Activated CD8-positive, alpha-beta memory T cell treated with anti-CD3 and anti-CD28 coated beads for 4 hours (primary cell): ENCODE measurements at places on chromosomes 1 and 21.

GRCh38 chr1:64748222-64748621 lies 3.3 kb downstream of the RAVER2 start:
- no peak for DNase-seq

DNA sequence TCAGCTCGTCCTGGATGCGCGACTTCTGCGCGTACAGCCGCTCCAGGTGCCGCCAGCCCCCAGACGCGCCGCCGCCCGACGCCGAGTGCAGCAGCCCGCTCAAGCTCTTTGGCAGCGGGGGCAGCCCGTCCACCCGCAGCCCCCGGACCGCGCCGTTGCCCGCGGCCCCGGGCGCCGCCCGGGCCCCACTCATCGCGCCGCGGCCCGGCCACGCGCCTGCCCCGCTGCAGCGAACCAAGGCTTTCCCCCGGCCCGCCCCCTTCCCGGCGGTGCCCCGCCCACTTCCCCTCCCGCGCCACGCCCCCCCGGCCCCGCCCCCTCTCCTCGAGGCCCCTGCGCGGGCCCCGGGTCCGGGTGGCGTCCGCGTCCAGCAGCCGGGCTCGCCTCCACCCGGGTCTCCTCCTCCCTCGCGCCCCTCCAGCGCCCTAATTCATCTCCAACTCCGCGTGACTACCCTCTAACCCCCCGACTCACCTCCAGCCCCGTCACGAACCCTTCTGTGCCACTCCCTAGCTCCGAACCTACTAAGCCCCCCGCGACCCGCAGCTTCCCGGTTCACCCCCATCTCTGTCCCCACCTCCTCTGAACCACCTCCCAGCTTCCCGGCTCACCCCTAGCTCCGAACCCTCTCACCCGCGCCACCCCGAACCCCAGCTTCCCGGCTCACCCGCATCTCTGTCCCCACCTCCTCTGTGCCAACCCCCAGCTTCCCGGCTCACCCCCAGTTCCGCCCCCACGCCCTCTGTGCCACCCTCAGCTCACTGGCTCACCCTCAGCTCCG lies at the start of gene FAM89A:
TSS of gene FAM89A (minus strand) at position 236 of the 781 bp plus-strand sequence. CDS start at position 193, 43 bp downstream.
- DNase-seq: peak; percentile 36

GRCh38 chr1:212260557-212261355 lies 24.5 kb upstream of the PPP2R5A start:
- DNase-seq: no peak

- DNase-seq: no peak
These were observed 2.7 kb downstream of the CELF3 start for GRCh38 chr1:151713874-151714273.

GRCh38 chr1:5651964-5652821 lies 340.0 kb downstream of the NPHP4 start:
- DNase-seq: no peak

GRCh38 chr1:209367061-209367772 lies 216.3 kb upstream of the CAMK1G start:
- no peak for DNase-seq

- no peak for DNase-seq
These were observed 10.6 kb downstream of the SOX13 start for GRCh38 chr1:204083491-204083890.

- DNase-seq: peak; percentile 85
These were observed at the start of gene UBE2J2 for GRCh38 chr1:1273512-1274298. TSS of gene UBE2J2 (minus strand) at chr1:1273854. CDS start at chr1:1267992, 5,862 bp downstream.

- no peak for DNase-seq
These were observed 10.5 kb downstream of the NCMAP start for GRCh38 chr1:24566236-24566867.

DNA sequence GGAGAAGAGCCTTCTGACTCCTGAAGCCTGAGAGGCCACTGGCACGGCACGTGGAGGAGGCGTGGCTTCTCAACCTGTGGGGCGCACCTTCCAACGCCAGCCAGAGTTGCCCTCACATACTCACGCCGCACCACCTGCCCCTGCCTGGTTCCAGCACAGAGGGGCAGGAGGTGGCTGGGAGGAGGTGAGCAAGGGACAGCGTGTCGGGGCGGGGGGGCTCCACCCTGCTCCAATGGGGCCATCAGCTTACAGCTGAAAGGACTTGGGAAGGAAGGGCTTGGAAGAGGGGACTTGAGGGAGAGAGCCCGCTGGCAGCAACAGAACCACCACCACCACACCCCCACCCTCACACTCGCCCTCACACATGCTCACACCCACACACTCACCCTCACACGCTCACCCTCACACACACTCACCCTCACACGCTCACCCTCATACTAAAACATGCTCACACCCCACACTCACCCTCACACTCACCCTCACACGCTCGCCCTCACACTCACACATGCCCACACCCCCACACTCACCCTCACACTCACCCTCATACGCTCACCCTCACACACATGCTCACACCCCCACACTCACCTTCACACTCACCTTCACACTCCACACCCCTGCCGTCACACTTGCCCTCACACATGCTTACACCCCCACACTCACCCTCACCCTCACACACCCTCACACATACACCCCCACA lies 41.6 kb upstream of the EDN2 start:
- no peak for DNase-seq

DNA sequence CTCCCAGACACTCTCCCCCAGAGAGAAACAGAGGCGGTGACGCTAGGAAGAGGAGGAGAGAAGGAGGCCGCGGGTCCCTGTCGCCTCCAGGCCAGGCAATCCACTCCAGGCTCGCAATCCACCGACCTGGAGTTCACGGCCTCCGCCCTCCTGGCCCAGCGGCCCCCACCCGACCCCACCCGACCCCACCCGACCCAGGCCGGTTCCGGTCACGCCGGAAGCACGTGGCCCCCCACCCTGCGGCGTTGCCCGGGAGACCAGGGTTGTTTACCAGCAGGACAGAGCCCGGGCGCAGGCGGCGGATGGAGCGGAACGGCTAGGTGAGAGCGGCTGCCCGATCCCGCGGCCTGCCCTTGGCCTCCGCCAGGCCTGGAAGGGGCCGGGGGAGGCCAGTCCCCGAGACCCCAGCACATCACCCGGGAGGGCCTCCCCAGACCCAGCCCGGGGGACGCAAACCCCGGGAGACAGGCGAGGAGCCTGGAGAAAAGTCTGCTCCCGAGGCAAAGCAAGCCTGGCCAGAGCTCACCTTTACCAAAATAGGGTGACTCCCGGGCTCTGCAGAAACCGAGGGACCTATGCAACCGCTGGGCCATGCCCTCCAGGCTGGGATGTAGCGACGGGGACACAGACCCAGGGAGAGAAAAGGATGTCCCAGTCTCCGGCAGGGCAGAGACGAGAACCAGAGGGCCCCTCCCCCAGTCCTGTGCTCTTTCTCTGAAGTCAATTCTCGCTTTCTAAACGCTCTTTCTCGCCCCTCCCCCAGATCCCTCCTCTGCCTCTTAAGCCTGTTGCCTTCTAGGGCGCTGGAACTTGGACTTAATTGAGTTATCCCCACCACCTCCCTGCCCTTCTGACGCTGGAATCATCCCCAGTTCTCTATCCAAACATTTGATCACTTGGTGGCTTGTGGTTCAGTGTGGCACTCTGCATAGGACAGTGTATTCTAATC lies at the start of the genes PLA2G2C and UBXN10:
TSS of gene PLA2G2C (minus strand) at position 685 of the 949 bp plus-strand sequence. CDS start 9,155 bp downstream, outside the sequence.
TSS of gene UBXN10 (plus strand) at position 263 of the 949 bp plus-strand sequence. CDS start 4,466 bp downstream, outside the sequence.
- DNase-seq: peak; percentile 4

GRCh38 chr1:64790832-64791487 lies 46.1 kb downstream of the RAVER2 start:
- no peak for DNase-seq

DNA sequence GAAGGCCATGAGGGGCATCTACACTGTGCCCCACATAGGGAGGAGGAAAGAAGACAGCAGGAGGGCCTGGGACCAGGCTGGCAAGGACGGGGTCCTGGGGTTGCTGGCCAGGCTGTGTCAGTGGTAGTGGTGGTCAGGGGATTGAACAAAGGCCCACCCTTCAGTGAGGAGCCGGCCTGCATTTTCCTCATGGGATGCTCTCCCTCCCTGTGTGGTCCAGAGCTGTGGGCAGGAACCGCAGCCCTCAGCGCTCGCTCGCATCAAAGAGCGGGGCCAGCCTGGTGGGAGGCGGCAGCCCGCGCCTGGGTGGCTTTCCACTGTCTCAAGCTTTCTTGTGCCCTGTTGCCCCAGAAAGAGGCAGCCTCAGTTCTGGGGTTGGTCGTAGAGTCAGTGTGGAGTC lies 24.8 kb downstream of the LHX4 start:
- no peak for DNase-seq

GRCh38 chr1:159977364-159978106 lies 23.5 kb upstream of the SLAMF9 start:
- DNase-seq: no peak

DNA sequence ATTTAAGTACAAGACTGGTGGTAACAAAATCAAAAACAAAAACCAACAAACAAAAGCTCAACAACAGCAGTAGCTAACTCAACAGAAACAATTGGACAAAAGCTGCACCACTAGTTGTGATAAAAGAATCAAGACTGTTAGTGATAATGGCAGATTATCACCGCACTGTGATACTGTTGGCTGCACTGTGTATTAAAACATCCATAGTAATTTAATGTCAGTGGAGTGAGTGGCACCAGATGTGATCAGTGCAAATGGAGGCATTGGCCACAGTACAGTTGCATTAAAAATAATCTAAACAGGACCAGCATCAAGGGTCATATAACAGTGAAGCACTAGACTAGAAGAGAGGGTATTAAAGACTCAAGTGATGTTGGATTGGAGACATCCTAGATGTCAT lies 1341.3 kb downstream of the MRPL39 start:
- no peak for DNase-seq

DNA sequence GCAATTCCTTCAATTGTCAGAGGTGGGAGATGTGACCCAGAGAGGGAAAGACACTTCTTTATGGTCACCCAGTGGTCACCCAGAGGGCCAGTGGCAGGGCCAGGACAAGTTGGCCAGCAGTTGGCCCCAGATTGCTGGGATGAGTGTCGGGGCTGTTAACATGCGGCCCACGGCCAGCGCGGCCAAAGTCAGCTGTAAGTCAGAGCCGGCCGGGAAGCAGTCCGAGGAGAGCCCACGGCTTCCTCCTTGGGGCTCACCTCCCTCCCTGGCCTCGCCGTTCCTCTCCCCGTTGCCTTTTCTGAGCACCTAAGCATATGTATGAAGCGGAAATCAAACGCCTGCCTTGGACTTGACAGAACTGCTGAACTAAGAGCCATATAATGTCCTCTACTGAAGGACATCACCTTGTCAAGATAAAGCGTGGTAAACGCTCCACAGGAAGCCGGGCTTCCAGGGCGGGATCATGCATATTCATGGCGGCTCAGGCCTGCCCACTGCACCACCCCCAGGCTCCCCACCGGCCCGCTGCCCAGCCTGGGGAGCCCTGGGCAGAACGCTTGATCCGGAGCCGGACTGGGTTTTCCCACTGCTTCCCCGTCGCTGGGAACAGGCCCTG lies 245.4 kb upstream of the POU3F1 start:
- no peak for DNase-seq

GRCh38 chr1:189158155-189158554 lies 1319.5 kb downstream of the BRINP3 start:
- DNase-seq: no peak

- peak; percentile 98 for DNase-seq
These were observed at the start of gene HSPA13 for GRCh38 chr21:14382835-14383595. TSS of gene HSPA13 (minus strand) at chr21:14383146. CDS start at chr21:14383119, 27 bp downstream.

DNA sequence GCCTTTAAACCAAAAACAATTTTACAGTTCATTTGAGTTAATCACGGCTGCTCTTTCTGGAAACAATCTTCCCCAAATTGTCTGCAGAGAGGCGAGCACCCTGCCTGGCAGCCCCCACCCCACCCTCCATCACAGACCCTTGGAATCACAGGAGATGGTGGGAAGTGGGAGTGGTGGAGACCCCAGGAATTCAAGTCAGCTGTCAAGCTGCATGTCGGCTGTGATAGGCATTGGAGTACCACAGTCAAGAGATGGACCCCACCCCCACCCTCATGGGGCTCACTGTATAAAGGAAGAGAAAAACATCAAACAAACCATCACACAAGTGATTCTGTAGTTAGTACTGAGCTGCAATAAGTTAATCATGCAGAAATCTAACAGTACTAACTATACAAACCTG lies 360.4 kb downstream of the MATN1 start:
- no peak for DNase-seq

GRCh38 chr1:190615818-190616217 lies 138.2 kb upstream of the BRINP3 start:
- no peak for DNase-seq

DNA sequence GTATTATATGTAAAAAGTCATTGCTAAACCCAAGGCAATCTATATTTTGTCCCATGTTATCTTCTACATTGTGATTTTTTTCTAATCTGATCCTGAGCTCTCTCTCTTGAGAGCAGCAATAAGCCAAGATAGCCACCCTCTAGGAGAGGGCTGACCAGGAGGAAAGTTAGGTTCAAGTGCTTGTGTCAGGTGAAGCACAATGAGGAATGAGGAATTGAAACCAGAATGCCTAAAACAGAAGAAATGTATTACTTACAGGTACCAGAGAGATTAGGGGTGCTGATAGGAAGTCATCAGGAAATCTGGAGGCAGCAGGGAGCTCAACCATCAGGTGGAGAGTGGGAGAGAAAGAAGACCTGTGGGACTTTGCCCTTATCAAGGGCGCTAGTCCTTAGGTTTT lies 85.5 kb upstream of the BARHL2 start:
- DNase-seq: no peak

DNA sequence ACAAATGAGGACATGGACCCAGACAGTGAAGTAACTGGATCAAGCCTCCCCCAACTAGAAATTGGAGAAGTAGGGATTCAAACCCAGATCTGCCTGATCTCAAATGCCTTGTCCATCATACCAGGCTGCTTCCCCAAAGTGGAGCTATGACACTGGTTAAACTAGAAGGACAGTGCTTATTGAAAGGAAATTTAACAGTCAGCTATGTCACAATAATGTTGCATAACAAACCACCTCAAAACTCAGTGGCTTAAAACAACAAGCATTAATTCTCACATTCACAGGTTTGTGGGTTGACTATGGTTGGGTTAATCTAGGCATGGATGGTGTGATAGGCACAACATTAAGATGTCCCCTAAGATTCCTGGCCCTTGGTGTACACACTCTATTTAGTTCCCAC lies 107.1 kb downstream of the TAS1R2 start:
- no peak for DNase-seq

- DNase-seq: no peak
These were observed 2.0 kb upstream of the TMPRSS3 start for GRCh38 chr21:42397746-42398394.

DNA sequence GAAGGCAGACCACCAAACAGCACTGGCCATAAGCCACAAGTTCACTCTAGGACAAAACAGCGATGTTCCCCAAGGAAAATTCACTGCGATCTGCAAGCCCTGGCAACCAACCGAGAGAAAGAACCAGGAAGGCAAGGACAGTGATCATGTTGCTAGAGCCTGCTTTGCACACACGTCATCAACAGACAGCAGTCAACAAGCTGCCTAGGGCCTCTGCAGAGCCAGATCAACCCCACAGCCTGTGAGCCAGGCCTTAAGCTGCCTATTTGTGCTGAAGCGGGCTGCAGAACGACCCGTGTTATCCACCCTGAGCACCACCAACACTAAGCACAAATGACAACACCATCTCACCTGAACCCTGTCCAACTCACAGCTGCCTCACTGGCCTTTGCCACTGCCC lies 6.2 kb upstream of the YRDC start:
- DNase-seq: no peak
